ENCODE measurements at places on chromosomes 16 and 17. TPM values are rescaled to one million over a fixed set of nuclear protein-coding genes. Genes with fewer than 3 reads are reported as not detected.

MYLK3 gene
- total RNA-seq, result 0.77 TPM

HOXB9 gene
- 8.2 TPM for total RNA-seq

TMEM92 gene
- total RNA-seq, result 0.19 TPM

BAIAP3 gene
- 3.7 TPM for total RNA-seq

TLCD3A gene
- total RNA-seq, result 49.2 TPM

SEPTIN12 gene
- total RNA-seq, result not detected

NOB1 gene
- 78.1 TPM for total RNA-seq

KRT32 gene
- total RNA-seq, result not detected

SMIM5 gene
- 0.22 TPM for total RNA-seq

TBX2 gene
- total RNA-seq, result not detected

TMIGD1 gene
- not detected for total RNA-seq

ACSM2A gene
- total RNA-seq, result not detected

SMIM36 gene
- not detected for total RNA-seq

HOXB13 gene
- total RNA-seq, result 15.8 TPM

SOCS1 gene
- total RNA-seq, result 2.3 TPM

CHST6 gene
- 5.0 TPM for total RNA-seq

NOG gene
- 0.15 TPM for total RNA-seq

ACAP1 gene
- 1.1 TPM for total RNA-seq

ANKRD40CL gene
- total RNA-seq, result not detected

MNT gene
- total RNA-seq, result 32.1 TPM

METRN gene
- 0.86 TPM for total RNA-seq

SSTR5 gene
- total RNA-seq, result not detected

BCL7C gene
- total RNA-seq, result 34.7 TPM

NFATC3 gene
- total RNA-seq, result 56.0 TPM

KCNG4 gene
- not detected for total RNA-seq

USH1G gene
- not detected for total RNA-seq

TMC8 gene
- total RNA-seq, result 0.32 TPM

BIRC5 gene
- 160 TPM for total RNA-seq

HYDIN gene
- not detected for total RNA-seq

ACACA gene
- 79.2 TPM for total RNA-seq

ZNF423 gene
- 11.1 TPM for total RNA-seq
